NCI-H1694 treated with DMSO at 0.1 percent for 48 hours (cell line): ENCODE measurements at places on chromosomes 11 and 22.

DNA sequence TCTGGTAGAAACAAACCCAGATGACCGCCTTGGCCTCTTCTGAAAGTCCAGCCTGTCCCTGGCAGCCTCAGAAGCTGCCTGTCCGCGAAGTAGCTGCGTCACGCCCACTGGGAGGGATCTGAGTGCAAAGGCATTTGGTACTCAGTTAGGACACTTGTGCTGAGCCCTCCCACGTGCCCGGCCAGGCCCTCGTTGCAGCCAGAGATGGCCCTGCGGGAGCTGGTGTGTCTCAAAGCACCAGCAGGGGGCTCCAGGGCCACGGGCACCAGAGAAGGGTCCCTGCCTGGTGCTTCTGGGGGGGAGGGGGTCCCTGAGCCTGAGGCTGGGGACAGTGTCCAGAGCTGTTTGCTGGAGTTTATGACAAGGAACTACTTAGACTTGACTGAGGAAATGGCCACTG, 5.8 kb downstream of the SELENOO start:
- DNase-seq: peak; percentile 30

DNA sequence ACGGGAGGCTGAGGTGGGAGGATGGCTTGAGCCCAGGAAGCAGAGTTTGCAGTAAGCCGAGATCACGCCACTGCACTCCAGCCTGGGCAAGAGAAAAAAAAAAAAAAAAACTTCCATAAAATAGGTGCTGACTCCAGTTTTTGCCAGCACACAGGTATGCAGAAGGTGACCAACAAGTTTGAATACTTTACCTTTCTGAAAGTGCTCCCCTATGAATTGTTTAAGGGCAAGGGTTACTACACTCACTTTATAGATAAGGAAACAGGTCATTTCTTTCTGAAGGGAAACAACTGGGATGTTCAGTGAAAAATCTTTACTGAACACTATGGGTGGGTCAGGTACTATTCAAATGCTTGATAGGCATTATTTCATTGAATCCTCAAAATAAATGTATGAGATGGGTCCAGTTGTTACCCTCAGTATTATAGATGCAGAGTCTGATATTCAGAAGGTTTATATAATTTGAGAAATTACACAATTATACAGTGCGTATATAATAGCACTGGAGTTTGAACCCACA, 538.5 kb downstream of the INSC start:
- no peak for DNase-seq

DNA sequence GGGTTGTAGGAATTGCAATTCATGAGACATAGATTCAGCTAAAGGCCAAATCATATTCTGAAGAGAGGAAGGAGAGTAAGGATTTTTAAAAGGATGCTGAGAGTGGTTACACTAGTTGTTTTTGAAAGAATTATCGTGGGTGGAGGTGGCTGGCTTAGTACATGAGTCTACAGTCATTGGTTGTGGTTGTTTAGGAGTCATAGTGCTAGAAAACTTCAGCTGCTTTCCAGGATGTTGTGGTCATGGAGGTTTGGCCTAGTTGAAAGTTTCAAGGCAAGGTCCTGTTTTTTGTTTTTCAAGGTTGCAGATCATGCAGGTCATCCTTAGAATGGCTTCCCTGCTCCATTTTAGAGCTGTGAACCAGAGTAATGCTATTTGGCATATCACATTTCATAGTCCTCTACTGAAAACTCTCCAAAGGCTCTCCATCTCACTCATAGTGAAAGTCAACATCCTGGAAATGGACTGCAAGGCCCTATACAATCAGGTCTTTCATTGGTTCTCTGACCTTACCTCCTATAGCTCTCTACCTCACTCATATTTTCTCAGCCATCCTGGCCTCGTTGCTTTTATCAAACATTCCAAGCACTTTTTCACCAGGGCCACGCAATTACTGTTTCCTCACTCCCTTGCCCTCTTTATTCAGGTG, 26.1 kb upstream of the ZBTB44 start:
- DNase-seq: no peak

DNA sequence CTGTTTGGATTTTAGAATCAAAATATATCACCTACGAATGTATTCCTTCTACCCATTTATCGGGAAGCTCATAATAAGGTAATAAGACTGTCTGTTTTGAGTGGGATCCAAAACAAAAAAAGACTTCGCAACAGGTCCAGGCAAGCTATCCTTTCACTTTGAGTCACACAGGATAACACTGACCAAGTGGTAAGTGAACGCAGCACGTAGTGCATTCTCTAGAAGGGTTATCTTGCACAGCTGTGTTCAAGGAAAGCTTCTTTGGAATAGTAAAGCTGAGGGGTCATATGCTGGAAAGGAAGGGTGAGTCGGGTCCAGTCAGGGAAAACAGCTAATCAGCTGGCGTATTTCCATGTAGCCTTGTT, 22.3 kb upstream of the NRGN start:
- DNase-seq: no peak

DNA sequence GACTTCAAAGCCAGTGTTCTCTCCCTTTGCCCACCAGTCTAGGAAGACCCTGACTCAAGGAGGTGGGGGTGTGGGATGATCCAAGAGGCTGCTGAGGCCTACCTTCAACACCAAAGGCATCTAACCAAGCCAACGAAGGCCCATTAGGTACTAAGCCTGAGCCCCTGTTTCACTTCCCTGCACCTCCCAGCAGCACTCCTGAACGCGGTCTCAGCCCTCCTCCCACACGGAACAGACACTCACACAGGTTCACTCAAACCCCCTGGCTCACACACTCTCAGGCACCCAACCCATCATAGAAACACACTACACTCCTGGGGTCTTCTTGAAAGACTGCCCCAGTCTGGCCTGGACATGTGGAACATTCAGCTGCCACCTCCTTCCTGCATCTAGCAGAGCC, 40.7 kb downstream of the SLC22A12 start:
- DNase-seq: no peak

DNA sequence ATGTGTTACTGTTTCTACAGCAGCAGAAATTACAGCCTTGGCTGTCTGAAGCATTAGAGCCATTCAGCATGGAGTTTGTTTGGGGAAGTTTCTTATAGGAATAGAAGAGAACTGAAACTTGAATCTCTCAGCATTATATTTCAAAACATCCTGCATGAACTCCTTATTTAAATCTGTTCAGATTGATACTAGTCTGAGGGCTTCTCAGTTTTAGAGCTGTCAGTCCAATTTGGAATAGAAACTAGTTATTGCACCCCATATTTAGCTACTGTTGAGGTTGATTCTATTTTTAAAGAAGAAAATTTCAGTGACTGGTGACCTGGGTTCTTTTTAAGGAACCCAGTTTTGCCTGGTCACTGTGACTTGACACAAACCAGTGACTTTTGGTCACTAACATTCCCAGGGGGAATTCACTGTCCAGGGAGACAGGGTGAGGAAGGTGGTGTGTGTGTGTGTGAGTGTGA, 126.0 kb upstream of the TTC12 start:
- DNase-seq: no peak

GRCh38 chr11:95925011-95925410, 1.1 kb upstream of the MTMR2 start:
- DNase-seq: no peak

DNA sequence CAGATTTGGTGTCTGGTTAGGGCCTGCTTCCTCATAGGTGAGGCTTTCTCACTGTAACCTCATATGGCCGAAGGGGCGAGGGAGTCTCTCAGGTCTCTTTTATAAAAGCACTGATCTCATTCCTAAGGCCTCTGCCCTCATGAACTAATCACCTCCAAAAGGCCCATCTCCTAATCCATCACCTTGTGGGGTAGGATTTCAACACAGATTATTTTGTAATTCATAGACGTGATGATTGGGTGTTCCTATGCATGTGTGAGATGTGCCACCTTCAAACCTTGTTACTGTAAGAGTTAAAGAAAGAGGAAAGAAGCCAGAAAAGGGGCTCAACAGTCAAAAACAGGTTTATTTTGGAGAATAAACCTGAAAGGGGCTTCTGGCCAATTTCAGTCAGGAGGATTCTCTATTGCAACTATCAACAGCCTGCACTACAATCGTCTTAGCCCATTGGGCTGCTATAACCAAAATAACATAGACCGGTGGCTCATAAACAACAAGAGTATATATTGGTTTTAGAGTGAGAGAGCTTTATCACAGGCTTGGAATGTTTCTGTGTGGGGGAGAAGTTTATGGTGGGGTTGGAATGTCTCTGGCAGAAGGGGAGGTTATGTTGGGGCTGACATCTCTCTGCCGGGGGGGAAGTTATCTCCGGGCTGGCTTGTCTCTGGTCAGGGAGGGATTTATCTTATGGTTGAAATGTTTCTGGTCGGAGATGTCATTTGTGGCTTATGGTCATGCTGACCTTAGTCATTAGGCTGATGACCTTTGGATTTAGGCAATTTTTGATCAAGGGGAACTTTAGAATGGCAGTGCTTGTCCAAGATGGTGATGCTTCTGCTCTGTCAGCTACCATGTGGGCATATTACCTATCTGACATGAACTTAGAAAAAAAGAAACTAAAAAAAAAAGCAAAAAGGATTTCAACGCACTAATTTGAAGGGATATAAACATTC, 35.1 kb downstream of the CSF2RB start:
- DNase-seq: no peak

GRCh38 chr22:28949788-28950187, 66.4 kb downstream of the ZNRF3 start:
- DNase-seq: no peak

DNA sequence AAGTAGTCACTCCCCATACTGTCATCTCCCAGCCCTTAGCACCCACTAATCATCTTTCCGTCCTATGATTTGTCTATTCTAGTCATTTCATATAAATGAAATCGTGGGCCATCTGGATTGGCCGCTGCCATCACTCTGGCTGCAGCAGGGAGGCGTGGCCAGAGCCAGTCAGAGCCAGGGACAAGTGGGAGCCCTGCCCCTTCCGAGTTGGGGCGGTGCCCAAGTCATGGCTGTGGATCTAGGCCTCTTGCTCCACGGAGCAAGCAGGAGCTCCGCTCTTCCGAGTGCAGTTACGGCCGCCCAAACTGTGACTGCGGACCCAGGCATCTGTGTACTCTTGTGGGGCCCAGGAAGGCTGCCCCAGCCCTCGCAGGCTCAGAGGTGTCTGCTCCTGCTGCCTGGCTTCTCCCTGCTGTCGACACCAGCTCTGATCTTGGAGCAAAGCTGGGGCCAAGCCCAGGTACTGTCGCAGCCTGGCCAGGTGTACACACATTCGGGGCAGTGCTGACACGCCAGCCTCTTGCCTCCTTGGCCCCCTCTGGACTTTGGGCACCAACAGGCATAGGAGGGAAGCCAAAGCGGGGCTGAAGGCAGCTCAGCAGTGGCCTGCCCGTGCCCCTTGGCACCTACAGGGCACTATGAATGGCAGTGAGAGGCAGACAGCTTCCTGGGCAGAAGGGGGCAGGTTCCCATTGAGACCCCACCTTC, 8.4 kb downstream of the MRPL48 start:
- DNase-seq: no peak

- DNase-seq: no peak
Observed at GRCh38 chr11:96390488-96390792, 627 bp downstream of the JRKL start.

DNA sequence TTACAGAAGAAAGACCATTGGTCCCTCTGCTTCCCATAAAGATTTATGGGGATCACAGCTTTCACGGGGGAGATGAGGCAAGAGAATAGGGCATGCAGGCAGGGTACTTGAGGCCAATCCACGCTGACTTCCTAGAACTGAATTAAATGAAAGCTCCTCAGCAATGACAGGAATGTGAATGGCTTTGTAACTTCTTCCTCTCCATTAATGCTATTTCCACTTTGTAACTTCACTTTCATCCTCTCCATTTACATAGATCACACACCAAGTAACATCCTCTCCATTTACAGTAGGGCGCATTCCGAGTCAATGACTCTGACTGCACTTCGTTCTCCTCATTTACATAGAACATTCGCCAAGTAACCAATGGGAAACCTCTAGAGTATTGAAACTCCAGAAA, 89.8 kb downstream of the PIWIL4 start:
- DNase-seq: no peak

DNA sequence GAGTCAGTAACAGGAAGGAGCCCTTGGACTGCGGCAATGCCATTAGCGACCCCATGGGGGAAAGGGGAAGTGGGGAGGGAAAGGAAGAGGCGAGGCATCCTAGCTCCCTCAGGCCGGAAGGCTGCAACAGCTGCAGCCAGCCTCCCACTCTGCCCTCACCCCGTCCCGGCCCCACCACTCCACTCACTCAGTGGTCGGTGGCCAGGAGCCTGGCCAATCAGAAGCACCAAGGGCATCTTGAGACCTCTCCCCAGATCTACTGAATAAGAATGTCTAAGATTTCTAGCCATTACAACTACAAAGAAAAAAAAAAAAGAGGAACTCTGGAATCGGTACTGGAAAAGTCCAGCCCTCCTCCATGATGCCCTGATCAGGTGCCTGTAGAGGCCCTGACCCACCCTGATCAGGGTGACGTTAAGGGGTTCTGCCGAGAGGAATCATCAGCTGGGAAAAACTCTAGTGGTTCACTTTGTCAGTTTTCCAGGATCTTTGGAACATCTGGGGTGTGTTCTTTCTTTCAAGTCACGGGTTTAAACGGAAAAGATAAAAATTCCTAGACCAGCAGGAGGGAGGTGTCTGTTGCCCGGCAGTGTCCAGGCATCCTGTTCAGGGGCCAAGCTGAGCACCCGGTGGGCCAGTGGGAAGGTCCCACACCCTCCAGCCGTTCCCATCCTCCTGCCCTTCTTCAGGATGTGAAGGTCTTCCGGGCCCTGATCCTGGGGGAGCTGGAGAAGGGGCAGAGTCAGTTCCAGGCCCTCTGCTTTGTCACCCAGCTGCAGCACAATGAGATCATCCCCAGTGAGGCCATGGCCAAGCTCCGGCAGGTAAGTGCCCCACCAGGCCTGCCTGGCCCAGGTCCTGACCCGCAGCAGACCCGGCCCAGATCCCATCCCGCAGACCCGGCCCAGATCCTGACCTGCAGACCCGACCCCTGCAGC, 14.4 kb downstream of the OAF start:
- no peak for DNase-seq

GRCh38 chr11:130202818-130203689, 43.5 kb downstream of the ST14 start:
- no peak for DNase-seq

DNA sequence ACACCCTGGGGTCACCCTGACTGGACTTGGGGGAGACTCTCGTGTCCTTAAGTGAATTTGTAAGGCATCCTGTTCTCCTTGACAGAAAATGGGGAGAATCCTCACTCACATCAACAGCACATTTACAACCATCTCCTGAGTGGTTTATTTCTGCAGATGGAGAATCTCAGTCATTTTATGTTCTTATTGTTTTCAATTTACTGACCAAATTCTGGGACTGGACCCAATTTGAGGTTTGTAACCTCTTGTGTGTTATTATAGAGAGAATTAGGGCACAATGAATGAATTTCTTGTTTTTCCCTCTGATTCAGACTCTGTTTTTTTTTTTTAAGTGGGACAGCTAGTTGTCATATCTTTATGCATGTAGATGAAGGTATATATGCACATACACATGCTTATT, 104.9 kb downstream of the ADAMTS15 start:
- no peak for DNase-seq

DNA sequence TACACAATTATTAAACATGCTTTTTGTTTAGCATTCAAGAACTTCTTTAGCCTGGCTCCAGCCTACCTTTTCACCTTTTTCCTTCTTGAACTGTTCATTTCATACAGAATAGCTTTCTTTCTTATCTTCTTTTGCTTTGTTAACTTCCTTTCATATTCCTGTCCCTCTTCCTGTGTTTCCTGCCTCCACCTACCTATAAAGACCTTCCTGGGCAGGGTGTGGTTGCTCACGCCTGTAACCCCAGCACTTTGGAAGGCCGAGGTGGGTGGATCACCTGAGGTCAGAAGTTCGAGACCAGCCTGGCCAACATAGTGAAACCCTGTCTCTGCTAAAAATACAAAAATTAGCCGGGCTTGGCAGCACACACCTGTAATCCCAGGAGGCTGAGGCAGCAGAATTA, 22.9 kb downstream of the CAPRIN1 start:
- no peak for DNase-seq
